ENCODE measurements at places on chromosomes 12 and 14.

DNA sequence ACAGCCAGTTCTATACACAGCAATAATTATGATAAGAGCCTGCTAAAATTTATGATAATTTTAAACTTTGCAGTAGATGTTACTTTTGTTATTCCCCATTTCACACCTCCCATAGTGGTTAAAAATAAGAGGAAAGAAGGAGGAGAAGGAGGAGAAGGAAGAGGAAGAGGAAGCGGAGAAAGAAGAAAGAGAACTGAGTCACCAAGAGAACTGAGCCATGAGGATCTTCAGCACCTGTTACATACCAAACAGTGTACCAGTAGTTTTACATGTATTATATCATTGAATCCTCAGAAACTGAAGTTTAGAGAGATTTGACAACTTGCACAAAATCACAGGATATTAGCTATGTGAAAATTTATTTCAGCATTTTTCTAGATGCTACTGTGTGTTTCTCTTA is 3.9 kb downstream of the CD163 start:
- DNase-seq = no peak
- H3K36me3 ChIP-seq = no peaks in the 10 kb centered on the region
- H3K27ac ChIP-seq = no peak overlapping the region
- H3K4me1 ChIP-seq = no peaks in the 10 kb centered on the region

- H3K4me1 ChIP-seq = peaks cover 3% of the 10 kb centered on the region
- no peak overlapping the region for H3K27ac ChIP-seq
- H3K27me3 ChIP-seq = no peaks in the 10 kb centered on the region
- H3K4me3 ChIP-seq = no peak overlapping the region
- H3K36me3 ChIP-seq = peaks cover 4% of the 10 kb centered on the region
Observed at GRCh38 chr14:78202976-78203375, 32.8 kb downstream of the NRXN3 start.

- H3K4me1 ChIP-seq = peaks cover 6% of the 10 kb centered on the region
- H3K4me3 ChIP-seq = peak overlapping the region; percentile 49
- no peak overlapping the region for H3K27ac ChIP-seq
- peaks cover 6% of the 10 kb centered on the region for H3K27me3 ChIP-seq
- no peaks in the 10 kb centered on the region for H3K36me3 ChIP-seq
Observed at GRCh38 chr12:2792671-2793500, 1.9 kb upstream of the FKBP4 start.

- H3K27ac ChIP-seq = peak overlapping the region; percentile 93
- DNase-seq = no peak
- H3K36me3 ChIP-seq = no peaks in the 10 kb centered on the region
- peak overlapping the region; percentile 69 for H3K4me3 ChIP-seq
Observed at GRCh38 chr14:41899416-41899815, 292.7 kb downstream of the LRFN5 start.

GRCh38 chr12:30002677-30003076 is 218.9 kb upstream of the TMTC1 start:
- H3K27me3 ChIP-seq = no peaks in the 10 kb centered on the region
- no peak overlapping the region for H3K4me3 ChIP-seq
- H3K36me3 ChIP-seq = no peaks in the 10 kb centered on the region

GRCh38 chr12:21697904-21698630 is 40.4 kb upstream of the LDHB start:
- H3K27ac ChIP-seq = no peak overlapping the region
- H3K36me3 ChIP-seq = no peaks in the 10 kb centered on the region
- H3K27me3 ChIP-seq = peaks cover 2% of the 10 kb centered on the region
- no peak for DNase-seq
- no peak overlapping the region for H3K4me3 ChIP-seq
- no peaks in the 10 kb centered on the region for H3K4me1 ChIP-seq

DNA sequence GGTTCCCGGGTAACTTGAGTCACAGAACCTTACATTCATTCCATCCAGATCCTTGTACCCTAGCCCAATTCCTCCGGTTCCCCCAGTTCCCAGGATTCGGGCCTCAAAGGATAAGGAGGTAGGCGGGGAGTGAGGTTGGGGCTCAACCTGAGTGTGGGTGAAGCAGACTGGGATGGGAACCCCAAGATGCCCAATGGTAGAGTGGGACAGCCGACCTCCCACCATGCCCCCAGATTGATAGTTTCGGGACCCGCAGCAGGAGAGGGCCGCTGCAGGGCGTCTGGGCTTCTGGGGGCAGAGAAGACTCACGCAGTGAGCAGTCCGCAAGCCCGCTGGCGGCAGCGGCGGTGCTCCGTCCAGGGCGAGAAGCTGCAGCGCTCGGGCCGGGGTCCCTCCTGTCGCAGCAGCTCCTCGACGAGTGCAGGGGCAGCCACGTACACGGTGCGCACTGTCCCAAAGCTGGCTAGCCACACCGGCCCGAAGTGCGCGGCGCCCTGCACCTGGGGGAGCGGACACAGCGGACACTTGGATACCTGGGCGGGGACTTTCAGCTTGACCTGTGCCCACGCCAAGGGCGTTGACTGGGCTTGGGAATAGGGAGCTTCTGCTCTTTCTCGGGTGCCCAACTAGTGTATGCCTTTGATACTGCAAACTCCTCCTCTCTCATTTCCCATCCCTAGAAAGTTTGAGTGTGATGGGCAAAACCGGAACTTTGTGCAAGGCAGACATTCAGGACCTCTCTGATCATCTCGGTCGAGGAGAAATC is 997 bp downstream of the CYP27B1 start:
- H3K4me3 ChIP-seq = peak overlapping the region; percentile 59
- H3K27me3 ChIP-seq = peaks cover 18% of the 10 kb centered on the region
- H3K36me3 ChIP-seq = peaks cover 6% of the 10 kb centered on the region
- peaks cover 5% of the 10 kb centered on the region for H3K4me1 ChIP-seq

DNA sequence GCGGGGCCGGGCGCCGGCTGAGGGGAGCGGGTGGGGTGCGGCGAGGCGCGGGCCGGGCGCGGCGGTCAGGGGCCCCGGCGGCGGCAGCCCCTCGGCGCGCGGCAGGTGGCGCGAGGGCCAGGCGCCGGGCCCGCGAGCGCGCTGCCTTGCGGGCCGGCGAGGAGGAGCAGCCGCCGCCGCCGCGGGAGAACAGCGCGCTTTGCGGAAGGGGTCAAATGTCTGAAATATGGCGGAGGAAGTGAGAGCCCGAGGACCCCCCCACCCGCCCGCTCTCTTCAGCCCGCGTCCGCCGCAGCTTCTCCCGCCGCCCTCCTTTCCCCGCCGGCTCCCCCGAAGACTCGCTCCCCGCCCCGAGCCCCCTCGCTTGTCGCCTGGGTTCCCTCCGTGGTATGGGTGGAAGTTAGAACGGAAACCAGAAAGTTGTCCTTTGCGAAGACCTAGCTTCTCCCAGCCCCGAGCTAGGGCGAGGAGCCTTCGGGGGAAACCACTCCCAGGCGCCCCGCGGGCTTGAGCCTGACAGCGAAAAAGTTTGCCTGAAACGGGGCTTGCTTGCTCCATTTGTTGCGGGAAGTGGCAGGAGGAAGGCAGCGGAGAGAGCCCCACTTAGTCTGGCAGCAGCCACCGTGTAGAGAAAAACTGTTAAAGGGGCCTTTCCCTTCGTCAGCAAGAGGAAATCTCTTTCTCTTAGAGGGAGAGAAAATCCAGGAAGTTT is 551 bp downstream of the RAP1B start:
- H3K36me3 ChIP-seq = no peaks in the 10 kb centered on the region
- peaks cover 18% of the 10 kb centered on the region for H3K4me1 ChIP-seq
- DNase-seq = peak; percentile 54
- H3K27ac ChIP-seq = peak overlapping the region; percentile 59

- no peaks in the 10 kb centered on the region for H3K27me3 ChIP-seq
- no peaks in the 10 kb centered on the region for H3K36me3 ChIP-seq
- H3K4me1 ChIP-seq = no peaks in the 10 kb centered on the region
- peak; percentile 63 for DNase-seq
Observed at GRCh38 chr14:21300892-21301291, 21.0 kb downstream of the RPGRIP1 start.

DNA sequence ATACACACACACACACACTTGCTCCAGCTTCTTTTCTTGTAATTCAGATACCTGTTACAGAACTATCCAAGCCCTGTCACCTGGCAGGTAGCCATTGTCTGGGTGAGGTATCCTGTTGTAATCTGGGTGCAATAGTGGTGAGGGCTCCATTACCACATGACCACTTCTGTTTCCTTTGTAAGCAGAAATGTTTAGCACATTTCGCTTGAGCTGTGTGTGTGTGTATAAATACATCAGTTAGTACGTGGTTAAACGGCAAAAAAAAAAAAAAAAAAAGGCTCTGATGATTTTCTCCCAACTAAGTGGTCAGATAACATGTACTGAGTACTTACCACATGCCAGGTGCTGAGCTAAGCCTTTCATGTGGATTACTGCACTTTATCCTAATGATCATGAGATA is 129.3 kb upstream of the SSTR1 start:
- no peaks in the 10 kb centered on the region for H3K36me3 ChIP-seq
- no peak overlapping the region for H3K27ac ChIP-seq
- H3K27me3 ChIP-seq = no peaks in the 10 kb centered on the region
- H3K4me3 ChIP-seq = no peak overlapping the region
- H3K4me1 ChIP-seq = no peaks in the 10 kb centered on the region

DNA sequence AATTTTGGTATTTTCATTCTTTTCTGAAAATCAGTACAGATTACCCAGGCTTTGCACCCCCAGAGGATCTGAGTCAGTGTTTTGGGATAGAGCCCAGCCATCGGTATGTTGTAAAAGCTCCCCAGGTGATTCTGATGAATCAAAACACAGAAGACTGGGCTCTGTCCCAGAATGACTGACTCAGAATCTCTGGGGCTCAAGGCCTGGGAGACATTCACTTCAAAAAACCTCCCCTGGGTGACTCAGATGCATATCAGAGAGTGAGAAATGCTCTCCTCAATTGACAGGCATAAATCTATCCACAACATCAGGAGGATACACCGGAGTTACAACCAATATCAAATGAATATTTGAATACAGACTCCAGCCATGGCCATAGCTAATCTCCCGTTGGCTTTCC is 32.6 kb downstream of the SLC35F4 start:
- H3K27ac ChIP-seq = no peak overlapping the region
- DNase-seq = no peak
- H3K36me3 ChIP-seq = no peaks in the 10 kb centered on the region
- no peaks in the 10 kb centered on the region for H3K4me1 ChIP-seq
- H3K27me3 ChIP-seq = peaks cover 1% of the 10 kb centered on the region

DNA sequence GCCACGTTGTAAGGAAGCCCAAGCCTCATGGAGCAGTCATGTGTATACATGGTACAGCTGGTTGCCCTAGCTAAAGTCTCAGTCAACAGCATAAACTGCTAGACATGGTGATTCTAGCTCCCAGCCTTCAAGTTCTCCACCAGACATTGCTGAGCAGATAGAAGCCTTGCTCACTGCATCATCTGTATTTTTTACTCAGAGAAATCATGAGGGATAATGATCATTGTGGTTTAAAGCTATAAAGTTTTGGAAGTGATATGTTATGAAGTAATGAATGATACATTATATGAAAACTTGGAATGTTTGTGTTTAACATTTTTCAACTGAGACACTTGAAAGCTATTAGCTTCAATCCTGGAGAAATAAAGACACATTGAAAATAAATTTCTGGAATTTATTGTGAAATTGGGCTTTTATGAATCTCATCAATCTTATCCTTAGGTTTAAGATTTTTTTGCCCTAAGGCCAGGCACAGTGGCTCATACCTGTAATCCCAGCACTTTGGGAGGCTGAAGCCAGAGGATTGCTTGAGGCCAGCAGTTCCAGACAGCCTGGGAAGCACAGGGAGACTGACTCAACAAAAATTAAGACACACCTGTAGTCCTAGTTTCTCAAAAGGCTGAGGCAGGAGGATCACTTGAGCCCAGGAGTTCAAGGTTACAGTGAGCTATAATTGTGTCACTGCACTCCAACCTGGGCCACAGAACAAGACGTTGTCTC is 5.6 kb upstream of the NFATC4 start:
- DNase-seq = no peak
- no peaks in the 10 kb centered on the region for H3K36me3 ChIP-seq
- peaks cover 1% of the 10 kb centered on the region for H3K27me3 ChIP-seq
- no peak overlapping the region for H3K27ac ChIP-seq
- no peak overlapping the region for H3K4me3 ChIP-seq
- H3K4me1 ChIP-seq = peaks cover under 1% of the 10 kb centered on the region

DNA sequence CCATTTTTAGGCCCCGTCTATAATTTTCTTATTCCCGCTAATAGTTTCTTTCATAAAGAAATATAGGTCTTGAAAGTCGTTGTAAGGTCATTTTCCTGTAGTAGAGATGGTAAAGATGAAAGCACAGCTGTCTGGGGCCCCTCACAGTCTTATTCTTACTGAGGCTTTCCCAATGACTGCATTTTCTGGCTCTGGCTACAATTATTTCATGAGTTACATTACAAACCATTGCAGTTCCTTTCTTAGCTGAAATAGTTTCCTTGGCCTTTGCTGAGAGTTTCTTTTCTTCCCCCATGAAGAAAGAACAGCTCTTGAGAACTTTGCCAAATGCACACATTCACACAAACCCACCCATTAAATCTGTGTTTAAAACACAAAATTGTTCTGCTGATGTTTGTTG is 113.0 kb downstream of the DYRK2 start:
- no peak overlapping the region for H3K4me3 ChIP-seq
- no peaks in the 10 kb centered on the region for H3K27me3 ChIP-seq
- no peak for DNase-seq
- H3K4me1 ChIP-seq = peaks cover 9% of the 10 kb centered on the region
- H3K27ac ChIP-seq = no peak overlapping the region
- H3K36me3 ChIP-seq = no peaks in the 10 kb centered on the region

GRCh38 chr12:11652351-11653040 is 3.0 kb downstream of the ETV6 start:
- H3K4me1 ChIP-seq = peaks cover 22% of the 10 kb centered on the region
- no peak for DNase-seq
- peak overlapping the region; percentile 54 for H3K4me3 ChIP-seq
- H3K27ac ChIP-seq = no peak overlapping the region
- H3K36me3 ChIP-seq = no peaks in the 10 kb centered on the region
- H3K27me3 ChIP-seq = peaks cover 9% of the 10 kb centered on the region

DNA sequence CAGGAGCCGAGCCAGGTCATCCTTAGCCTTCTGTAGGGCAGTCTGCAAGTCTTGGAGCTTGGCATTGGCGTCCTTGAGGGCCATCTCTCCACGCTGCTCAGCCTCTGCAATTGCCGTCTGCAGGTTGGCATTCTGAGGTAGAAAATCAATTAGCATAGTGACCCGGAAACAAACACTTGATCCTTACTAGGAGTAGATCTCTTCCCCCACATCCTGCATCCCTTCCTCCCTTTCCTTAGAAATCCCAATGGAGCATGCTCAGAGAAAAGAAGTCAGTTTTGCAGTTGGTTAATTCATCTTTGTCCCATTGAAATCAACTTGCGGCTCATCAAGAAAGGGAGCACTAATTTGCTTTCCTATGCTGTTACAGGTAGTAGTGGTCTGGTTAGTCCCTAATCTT is 6.1 kb downstream of the KRT76 start:
- no peak overlapping the region for H3K27ac ChIP-seq
- no peak for DNase-seq
- H3K36me3 ChIP-seq = no peaks in the 10 kb centered on the region
- peaks cover 4% of the 10 kb centered on the region for H3K27me3 ChIP-seq

DNA sequence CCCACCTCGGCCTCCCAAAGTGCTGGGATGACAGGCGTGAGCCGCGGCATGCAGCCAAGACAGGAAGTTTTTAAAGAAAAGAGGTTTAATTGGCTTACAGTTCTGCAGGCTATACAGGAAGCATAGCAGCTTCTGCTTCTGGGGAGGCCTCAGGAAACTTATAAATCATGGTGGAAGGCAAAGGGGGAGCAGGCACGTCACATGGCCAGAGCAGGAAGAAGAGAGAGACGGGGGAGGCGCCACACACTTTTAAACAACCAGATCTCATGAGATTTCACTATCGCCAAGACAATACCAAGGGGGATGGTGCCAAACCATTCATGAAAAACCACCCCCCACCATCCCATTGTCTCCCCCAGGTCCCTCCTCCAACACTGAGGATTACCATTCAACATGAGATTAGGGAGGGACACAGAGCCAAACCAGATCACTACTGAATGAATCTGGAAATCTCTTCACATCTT is 14.1 kb downstream of the CCDC63 start:
- H3K4me1 ChIP-seq = peaks cover 1% of the 10 kb centered on the region
- no peak overlapping the region for H3K4me3 ChIP-seq
- H3K36me3 ChIP-seq = peaks cover 6% of the 10 kb centered on the region
- H3K27ac ChIP-seq = no peak overlapping the region

Data from glutamatergic neuron (in vitro differentiated cells).